ENCODE measurements at places on chromosomes 5 and 9. TPM values are rescaled to one million over a fixed set of nuclear protein-coding genes. Genes with fewer than 3 reads are reported as not detected.

DNA sequence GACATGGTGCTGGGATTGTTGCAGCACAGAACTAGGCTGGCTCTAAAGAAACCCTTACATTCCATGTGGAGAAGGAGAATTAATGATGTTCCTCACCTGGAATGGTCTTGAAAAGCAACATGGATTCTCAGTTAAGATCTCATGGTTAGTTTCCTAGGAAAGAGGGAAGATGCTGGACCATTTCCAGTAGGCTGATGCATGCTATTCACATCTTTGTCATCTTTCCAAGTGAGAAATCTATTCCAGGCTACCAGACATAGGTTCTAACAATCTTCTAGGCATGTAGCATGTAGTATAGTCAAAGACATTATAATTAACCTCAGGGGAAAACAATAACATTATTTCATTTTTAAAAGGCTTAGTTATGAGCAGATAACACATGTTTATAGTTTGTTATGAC, 44.3 kb downstream of the TMEM252 start:
- DNase-seq: no peak
- H3K4me1 ChIP-seq: no peaks in the 10 kb centered on the region
- no peak overlapping the region for H3K4me3 ChIP-seq
- H3K36me3 ChIP-seq: no peaks in the 10 kb centered on the region
- no peak overlapping the region for H3K27ac ChIP-seq

GRCh38 chr5:594226-594860, 17.8 kb upstream of the CEP72 start:
- H3K36me3 ChIP-seq: no peaks in the 10 kb centered on the region
- no peak overlapping the region for H3K27ac ChIP-seq
- H3K27me3 ChIP-seq: no peaks in the 10 kb centered on the region
- DNase-seq: no peak
- no peaks in the 10 kb centered on the region for H3K4me1 ChIP-seq
- H3K4me3 ChIP-seq: no peak overlapping the region

DNA sequence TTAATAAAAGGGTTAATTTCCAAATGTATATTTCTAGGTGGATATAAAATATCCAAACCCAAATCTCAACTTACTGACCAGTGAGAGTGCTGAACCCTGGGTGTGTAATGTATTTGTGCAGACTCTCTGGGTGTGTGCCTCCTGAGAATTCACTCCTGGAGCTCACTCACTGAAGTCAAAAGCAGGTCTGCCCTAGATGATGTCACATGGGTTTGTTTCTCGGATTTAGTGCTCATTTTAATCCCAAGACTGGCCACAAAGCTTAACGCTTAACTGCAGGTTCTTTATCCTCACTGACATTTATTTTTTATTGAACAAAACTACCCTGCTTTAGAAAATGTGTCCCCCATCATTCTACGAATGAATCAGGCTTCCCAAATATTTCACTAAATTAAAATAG, 179.4 kb downstream of the PPP2R2B start:
- no peaks in the 10 kb centered on the region for H3K4me1 ChIP-seq
- no peak for DNase-seq
- no peaks in the 10 kb centered on the region for H3K27me3 ChIP-seq
- H3K4me3 ChIP-seq: no peak overlapping the region
- H3K36me3 ChIP-seq: no peaks in the 10 kb centered on the region

DNA sequence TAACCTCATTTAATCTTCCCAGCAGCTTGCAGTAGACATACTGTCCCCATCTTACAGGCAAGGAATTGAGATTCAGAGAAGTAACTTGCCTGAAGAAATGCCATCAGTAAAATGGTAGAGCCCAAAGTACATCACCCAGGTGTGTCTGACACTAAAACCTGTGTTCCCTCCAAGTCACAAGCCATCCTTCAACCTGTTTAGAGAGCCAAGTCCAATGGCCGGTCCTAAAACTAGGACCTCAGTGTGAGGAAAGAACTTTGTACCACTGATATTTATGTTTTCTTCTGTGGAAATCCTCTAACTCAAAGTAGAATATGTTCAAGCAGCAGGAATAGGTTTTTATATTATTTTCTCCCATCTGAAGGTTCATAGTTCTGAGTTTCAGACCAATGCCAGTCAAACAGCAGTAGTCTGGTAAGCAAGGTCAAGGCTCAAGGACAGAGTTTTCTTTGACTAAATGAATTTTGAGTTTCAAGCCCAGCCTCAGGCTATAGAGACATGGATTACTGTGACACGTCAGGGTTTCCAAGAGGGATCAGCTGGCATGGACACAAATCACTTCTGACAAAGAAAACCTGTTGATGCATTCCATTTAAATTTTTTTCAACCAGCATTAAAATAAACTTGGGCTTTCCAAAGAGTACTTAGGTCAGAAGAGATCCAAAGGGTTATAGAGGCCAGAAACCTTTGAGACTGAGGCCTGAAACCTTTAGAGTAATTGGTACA, 80.9 kb upstream of the PLPP6 start:
- no peaks in the 10 kb centered on the region for H3K36me3 ChIP-seq
- no peaks in the 10 kb centered on the region for H3K27me3 ChIP-seq
- no peak overlapping the region for H3K4me3 ChIP-seq
- no peak for DNase-seq
- H3K27ac ChIP-seq: no peak overlapping the region

EPB41L4B gene
- 151 TPM for total RNA-seq

All from colonic mucosa (tissue), 4 donors.